CD4-positive, alpha-beta T cell treated with Interleukin-6 at 100 ng/mL for 8 hours (primary cell): ENCODE measurements at places on chromosomes 5 and 9.

GRCh38 chr5:172185096-172185461 lies 2.9 kb downstream of the STK10 start:
- DNase-seq = no peak

- DNase-seq = no peak
Observed at GRCh38 chr5:141908796-141909195, 14.9 kb upstream of the DELE1 start.

- no peak for DNase-seq
Observed at GRCh38 chr9:26574898-26575440, 317.6 kb downstream of the CAAP1 start.

- DNase-seq = no peak
Observed at GRCh38 chr5:126995039-126995438, 35.3 kb downstream of the MARCHF3 start.

- no peak for DNase-seq
Observed at GRCh38 chr5:7074176-7074575, 321.8 kb upstream of the ADCY2 start.
